ENCODE measurements at places on chromosomes 1 and 21. TPM values are rescaled to one million over a fixed set of nuclear protein-coding genes. Genes with fewer than 3 reads are reported as not detected.
A peak's percentile ranks its signal among the peaks of the same experiment; 100 is the strongest.

C1orf94 gene
- total RNA-seq: not detected

PGLYRP4 gene
- not detected for total RNA-seq

DNA sequence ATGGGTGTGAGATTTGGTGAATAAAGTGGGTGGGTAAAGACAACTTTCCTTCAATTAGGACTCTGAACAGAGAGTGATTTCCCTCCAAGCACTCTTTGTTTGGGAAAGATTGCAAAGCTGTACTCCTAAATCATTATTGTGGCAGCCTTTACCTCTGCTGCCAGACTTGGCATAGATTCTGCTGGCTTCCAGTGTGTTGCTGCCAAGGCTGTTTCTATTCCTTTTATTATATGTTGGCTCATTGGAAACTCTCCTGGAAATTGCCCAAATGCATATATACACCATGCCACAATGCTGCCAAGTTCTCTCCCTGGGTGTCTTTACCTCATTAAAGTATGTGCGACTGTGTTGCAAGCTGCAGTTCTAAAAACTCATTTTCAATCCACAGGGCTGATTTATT, 668.0 kb downstream of the MRPL39 start:
- no peak overlapping the region for H3K4me3 ChIP-seq
- no peaks in the 10 kb centered on the region for H3K4me1 ChIP-seq
- no peak overlapping the region for H3K27ac ChIP-seq
- no peaks in the 10 kb centered on the region for H3K27me3 ChIP-seq
- no peaks in the 10 kb centered on the region for H3K36me3 ChIP-seq

AMY1C gene
- total RNA-seq: not detected

DNA sequence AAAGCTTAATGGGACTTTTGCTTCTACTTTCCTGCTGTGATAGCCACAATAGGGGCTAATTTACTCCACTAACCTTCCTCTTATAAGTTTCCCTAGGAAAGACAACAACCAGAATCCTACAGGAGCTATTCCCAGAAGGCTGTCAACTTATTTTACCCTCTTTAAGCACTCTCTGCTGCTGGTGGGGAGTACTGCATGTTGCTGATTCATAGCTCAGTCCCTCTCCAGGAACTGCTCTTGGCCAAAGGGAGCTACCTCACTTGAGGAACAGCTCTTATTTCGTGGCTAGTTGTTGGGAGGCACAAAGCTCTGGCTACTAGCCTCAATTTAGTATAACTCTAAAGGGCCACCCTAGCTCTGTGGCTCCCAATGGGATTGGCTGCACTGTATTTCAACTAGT, 37.2 kb downstream of the ADSS2 start:
- H3K4me1 ChIP-seq: no peaks in the 10 kb centered on the region
- H3K27ac ChIP-seq: no peak overlapping the region
- peaks cover 59% of the 10 kb centered on the region for H3K36me3 ChIP-seq
- H3K4me3 ChIP-seq: no peak overlapping the region
- no peak for DNase-seq

DNA sequence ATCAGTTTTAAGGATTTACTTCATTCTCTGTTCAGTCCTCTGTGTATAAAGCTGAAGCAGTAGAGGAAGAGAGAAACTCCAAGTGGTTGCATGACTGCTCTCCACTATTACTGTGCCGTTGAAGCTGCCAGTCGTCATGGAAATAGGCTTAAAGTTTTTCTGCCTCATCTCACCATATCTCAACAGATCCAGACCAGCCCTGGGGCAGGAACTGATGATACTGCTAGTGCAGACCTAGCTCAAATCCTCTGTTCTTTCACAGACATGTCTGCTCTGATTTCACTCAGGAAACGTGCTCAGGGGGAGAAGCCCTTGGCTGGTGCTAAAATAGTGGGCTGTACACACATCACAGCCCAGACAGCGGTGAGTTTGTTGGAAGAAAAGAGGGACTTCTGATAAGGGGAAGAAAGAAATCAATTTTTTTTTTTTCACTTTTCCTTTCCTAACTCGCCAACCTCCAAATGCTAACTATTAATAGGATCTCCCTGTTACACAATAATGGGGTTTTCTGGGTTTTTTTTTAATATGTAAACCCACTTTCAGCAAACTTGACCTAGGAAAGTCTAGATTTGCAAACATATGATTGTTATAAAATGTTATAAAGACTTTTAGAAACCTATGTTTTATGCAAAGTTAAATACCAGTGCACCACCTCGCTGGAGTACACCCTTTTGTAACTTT, 22.2 kb upstream of the STRIP1 start:
- peaks cover 31% of the 10 kb centered on the region for H3K4me1 ChIP-seq
- H3K36me3 ChIP-seq: peaks cover 46% of the 10 kb centered on the region
- H3K27me3 ChIP-seq: no peaks in the 10 kb centered on the region
- no peak for DNase-seq
- peak overlapping the region; percentile 53 for H3K27ac ChIP-seq
- no peak overlapping the region for H3K4me3 ChIP-seq

GRCh38 chr1:111219557-111220286, 7.8 kb upstream of the CHI3L2 start:
- no peaks in the 10 kb centered on the region for H3K36me3 ChIP-seq
- DNase-seq: no peak
- no peak overlapping the region for H3K4me3 ChIP-seq
- no peaks in the 10 kb centered on the region for H3K27me3 ChIP-seq
- no peak overlapping the region for H3K27ac ChIP-seq

- no peak for DNase-seq
- no peak overlapping the region for H3K27ac ChIP-seq
- no peaks in the 10 kb centered on the region for H3K27me3 ChIP-seq
These were observed 23.9 kb downstream of the GNAT2 start for GRCh38 chr1:109595531-109595930.

GTF2B gene
- 50.6 TPM for total RNA-seq

NPHS2 gene
- total RNA-seq: not detected

- H3K4me1 ChIP-seq: no peaks in the 10 kb centered on the region
- no peak for DNase-seq
- H3K4me3 ChIP-seq: no peak overlapping the region
- H3K27me3 ChIP-seq: no peaks in the 10 kb centered on the region
- H3K36me3 ChIP-seq: no peaks in the 10 kb centered on the region
- H3K27ac ChIP-seq: no peak overlapping the region
These were observed 43.7 kb downstream of the BTBD8 start for GRCh38 chr1:92123868-92124267.

SERPINC1 gene
- 742 TPM for total RNA-seq

GRCh38 chr1:93416183-93416582, 31.7 kb upstream of the FNBP1L start:
- no peaks in the 10 kb centered on the region for H3K27me3 ChIP-seq
- H3K4me3 ChIP-seq: no peak overlapping the region
- no peaks in the 10 kb centered on the region for H3K4me1 ChIP-seq
- no peaks in the 10 kb centered on the region for H3K36me3 ChIP-seq
- no peak overlapping the region for H3K27ac ChIP-seq
- no peak for DNase-seq

- peaks cover 7% of the 10 kb centered on the region for H3K4me1 ChIP-seq
- DNase-seq: no peak
- H3K27ac ChIP-seq: no peak overlapping the region
These were observed 38.5 kb downstream of the ZBTB8OS start for GRCh38 chr1:32611859-32612188.

DNA sequence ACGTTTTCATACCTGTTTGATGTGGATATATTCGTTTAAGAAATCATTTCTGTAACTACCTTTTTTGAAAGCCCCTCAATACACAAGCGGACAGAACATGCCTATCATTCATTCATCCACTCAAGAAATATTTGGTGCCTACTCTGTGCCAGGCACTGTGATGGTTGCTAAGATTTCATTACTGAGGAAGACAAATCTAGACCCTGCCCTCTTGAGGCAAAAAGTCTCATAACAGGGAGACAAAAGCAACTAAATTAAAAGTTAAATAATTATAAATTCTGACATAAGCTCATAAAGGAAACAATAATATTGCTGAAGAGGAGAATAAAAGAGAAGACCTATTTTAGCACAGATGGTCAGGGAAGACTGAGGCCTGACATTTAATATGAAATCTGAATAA, 203.5 kb upstream of the ZNHIT6 start:
- no peak overlapping the region for H3K4me3 ChIP-seq
- H3K4me1 ChIP-seq: no peaks in the 10 kb centered on the region
- H3K27ac ChIP-seq: no peak overlapping the region
- H3K27me3 ChIP-seq: no peaks in the 10 kb centered on the region

KCNA2 gene
- total RNA-seq: 0.08 TPM

DNA sequence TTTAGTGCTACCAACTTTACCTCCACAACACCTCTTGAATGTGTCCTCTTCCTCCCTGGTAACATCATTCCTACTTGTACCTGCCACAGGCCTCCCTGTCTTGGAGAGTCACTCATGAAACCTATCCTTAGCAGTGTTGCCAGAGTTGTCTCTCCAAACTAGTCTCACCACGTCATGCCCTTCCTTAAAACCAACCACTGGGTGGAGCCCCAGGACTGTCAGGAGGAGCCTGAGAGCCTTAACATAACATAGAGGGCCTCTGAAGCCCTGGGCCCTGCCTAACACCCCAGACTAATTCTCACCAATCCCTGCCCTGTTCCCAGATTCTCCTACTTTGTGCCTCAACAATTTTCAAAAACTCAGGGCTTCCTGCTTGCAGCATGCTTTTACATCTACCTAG, 65.3 kb downstream of the ZNF697 start:
- no peak overlapping the region for H3K27ac ChIP-seq
- H3K4me3 ChIP-seq: no peak overlapping the region
- DNase-seq: peak; percentile 46
- H3K27me3 ChIP-seq: no peaks in the 10 kb centered on the region

DNA sequence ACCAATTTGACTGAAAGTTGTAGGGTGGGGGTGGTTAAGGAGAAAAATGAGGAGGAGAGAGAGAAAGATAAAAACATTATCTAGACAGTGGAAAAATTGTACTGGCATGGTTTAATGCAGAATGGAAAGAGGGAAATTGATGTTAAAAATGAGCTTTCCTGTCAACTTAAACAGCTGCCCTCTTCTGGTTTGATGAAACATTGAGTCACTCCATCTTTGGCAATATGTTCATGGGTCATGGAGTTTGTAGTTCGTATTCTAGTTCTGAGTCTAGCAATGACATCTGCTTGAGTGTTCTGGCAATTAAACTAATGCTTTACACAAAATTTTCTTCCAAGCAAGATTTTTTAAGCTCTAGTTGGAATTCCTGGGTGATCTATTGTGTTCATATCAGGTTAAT, 9.6 kb downstream of the ZNF648 start:
- H3K27ac ChIP-seq: no peak overlapping the region
- no peaks in the 10 kb centered on the region for H3K27me3 ChIP-seq
- H3K4me3 ChIP-seq: no peak overlapping the region
- no peak for DNase-seq
- no peaks in the 10 kb centered on the region for H3K4me1 ChIP-seq

OR2L5 gene
- total RNA-seq: not detected

SCYL3 gene
- 7.3 TPM for total RNA-seq

- H3K4me3 ChIP-seq: no peak overlapping the region
- H3K27me3 ChIP-seq: no peaks in the 10 kb centered on the region
- DNase-seq: no peak
- no peaks in the 10 kb centered on the region for H3K36me3 ChIP-seq
These were observed 21.5 kb downstream of the RPL5 start for GRCh38 chr1:92853299-92853698.

GRCh38 chr1:206634365-206635079, 814 bp upstream of the DYRK3 start:
- H3K4me3 ChIP-seq: no peak overlapping the region
- peak overlapping the region; percentile 77 for H3K27ac ChIP-seq
- H3K27me3 ChIP-seq: no peaks in the 10 kb centered on the region
- peaks cover 20% of the 10 kb centered on the region for H3K4me1 ChIP-seq

OR2T6 gene
- total RNA-seq: not detected

LAMC2 gene
- total RNA-seq: 0.42 TPM

GRCh38 chr1:81455481-81455880, 345.3 kb upstream of the ADGRL2 start:
- H3K27ac ChIP-seq: no peak overlapping the region
- no peaks in the 10 kb centered on the region for H3K36me3 ChIP-seq
- no peaks in the 10 kb centered on the region for H3K4me1 ChIP-seq
- no peaks in the 10 kb centered on the region for H3K27me3 ChIP-seq
- no peak overlapping the region for H3K4me3 ChIP-seq
- DNase-seq: no peak
